ENCODE measurements at places on chromosomes 4 and X.
A peak's percentile ranks its signal among the peaks of the same experiment; 100 is the strongest.

DNA sequence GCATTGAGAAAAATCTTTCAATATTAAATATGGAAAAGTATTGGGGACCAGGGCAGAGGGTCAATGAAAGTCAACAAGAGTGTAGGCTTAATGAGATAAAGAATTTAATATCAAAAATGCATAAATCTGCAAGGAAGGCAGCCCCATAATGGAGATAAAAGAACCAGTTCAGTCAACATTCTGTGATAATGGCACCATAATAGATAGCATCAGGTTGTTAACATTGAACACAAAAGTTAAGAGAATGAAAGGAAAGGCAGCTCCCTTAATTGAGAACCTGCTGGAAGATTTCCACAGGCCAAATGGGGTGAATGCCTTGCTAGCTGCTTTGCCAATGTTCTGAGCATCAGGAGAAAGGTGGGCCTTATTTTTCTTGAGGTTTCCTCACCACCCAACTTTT, 60.4 kb upstream of the TMEM33 start:
- no peak for DNase-seq

DNA sequence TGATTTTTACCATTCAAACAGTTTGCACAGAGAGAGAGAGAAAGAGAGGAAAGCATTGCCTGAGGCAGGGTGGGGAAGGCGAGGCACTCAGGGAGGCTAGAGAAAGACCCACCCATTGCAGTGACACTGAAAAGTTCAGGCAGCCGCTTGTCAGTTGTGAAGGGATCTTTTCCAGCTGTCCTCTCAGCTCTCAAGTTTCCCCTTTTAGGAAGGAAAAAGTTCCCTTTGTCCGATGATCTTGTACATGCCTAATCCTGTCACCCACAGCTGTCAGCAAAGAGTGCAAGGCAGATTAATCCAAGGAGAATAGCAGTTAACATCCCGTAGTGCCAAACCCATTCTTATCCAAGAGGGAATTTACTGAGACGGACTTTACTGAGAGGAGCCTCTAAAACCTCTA, 255.0 kb downstream of the MAGEB5 start:
- DNase-seq = peak; percentile 10

DNA sequence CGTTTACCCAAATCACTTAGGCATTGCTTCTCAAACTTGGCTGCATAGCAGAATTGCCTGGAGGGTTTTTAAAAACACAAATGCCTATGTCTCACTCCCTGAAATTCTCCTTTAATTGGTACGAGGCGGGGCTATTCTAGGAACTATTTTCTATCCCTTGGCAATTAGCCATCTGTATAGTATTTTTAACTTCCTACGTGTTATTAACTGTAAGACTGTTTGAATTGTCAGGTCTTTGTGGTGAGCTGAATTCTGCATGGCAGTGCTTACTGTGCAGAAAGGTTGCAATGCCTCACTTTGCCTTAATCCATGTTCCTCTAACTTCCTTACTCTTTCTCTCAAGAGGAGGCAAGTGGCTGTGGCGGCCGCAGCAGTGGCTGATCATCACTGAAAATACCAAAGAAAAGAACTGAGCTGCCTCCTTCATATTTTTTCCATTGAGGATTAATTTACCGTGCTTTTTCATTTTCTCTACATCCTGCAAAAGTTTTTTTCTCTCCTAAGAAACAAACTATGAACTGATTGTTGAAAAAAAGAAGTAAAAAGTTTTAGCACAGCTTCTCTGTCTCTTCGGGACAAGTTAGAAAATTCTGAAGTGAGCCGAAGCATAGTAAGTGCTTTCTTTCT, at the start of gene SHROOM3:
Gene SHROOM3, plus strand, starts transcription at position 329 of the 627 bp plus-strand sequence. CDS start 824 bp downstream, outside the sequence.
- DNase-seq = peak; percentile 61

- no peak for DNase-seq
Measured at GRCh38 chrX:148933881-148934280, 433.5 kb downstream of the AFF2 start.

GRCh38 chr4:130238121-130238520, 1142.2 kb downstream of the C4orf33 start:
- DNase-seq = no peak

GRCh38 chrX:13756381-13756780, 21.8 kb downstream of the OFD1 start:
- DNase-seq = no peak

GRCh38 chrX:331151-331824, 12.7 kb upstream of the GTPBP6 start:
- peak; percentile 47 for DNase-seq

DNA sequence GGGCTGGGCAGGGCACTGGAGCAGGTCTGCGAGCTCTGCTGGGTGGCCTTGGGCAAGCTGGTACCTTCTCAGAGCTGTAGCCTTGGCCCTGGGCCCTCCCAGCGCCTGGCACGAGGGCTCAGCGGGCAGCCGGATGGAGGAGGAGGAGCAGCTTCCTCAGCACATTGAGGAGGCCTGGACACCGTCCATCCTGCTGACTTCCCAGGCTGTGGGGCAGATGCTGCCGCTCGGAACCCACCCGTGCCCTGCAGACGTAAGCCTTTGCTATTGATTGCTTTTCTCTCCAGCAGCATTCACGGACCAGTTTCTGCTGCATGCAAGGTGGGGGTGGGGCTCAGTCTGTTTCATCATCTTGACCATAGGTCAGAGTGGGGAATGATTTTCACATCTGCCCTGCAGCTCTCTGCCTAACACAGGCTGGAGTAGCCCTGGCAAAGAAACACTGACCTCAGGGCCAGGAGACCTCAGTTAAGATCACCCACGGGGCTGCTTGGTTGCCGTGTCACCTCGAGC, 80.7 kb upstream of the PSAPL1 start:
- DNase-seq = no peak

- no peak for DNase-seq
Measured at GRCh38 chr4:28636971-28637370, 1776.3 kb downstream of the STIM2 start.

GRCh38 chrX:28278251-28278650, 297.0 kb upstream of the DCAF8L1 start:
- no peak for DNase-seq

DNA sequence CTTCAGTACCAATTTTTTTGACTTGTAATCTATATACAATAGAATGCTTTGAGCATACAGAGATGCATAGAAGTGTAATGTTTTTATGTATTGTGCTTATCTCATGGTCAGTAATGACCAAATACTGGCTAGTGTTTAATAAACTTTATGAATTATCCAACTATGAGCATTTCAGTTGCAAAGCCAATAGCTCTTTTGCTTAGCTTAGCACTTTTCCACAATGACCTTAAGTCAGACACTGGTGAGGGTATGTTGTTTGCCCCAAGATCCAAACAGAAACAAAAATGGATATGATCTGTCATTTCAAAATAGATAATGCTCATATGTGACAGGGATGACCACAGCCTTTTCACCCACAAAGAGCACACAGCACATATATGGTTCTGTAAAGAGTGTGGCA, 393.0 kb downstream of the AFF2 start:
- no peak for DNase-seq

GRCh38 chr4:13294961-13295605, 189.1 kb downstream of the RAB28 start:
- no peak for DNase-seq

GRCh38 chrX:14607446-14607985, 78.2 kb downstream of the GLRA2 start:
- DNase-seq = no peak

DNA sequence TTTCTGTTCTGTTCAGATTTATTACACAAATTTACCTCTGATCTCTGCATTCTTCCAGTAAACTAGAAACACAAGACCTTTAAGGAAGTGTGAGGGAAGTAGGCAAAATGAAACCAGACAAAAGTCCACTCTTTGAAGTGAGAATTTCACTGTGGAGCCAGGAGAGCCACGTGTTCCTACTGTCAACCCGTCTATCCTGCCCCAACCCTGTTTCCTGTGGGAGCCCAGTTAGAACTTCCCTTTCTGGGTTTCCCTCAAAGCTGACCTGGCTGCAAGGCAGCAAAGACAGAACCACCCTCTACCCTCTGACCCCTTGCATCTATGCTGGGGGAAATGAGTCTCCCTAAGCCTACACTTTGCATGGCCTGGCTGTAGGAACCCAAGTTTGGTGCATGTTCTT, 40.0 kb downstream of the TMEM144 start:
- no peak for DNase-seq

DNA sequence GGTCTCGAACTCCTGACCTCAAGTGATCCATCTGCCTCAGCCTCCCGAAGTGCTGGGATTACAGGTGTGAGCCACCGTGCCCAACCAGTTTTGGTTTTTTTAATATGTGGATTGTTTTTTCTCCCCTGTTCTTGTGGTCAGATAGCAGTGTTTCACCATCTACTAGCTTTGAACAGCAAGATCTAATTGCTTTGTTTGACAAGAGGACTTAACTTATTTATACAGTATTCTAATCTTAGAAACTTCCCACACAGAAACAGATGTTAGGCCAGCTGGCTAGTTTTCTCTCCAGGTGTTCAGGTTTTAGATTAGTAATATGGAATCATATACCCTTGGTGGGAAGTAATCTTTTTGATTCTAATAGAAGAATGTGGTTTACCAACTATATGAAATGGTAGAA, 12.9 kb downstream of the ING2 start:
- no peak for DNase-seq

- DNase-seq = no peak
Measured at GRCh38 chr4:11878241-11878640, 449.5 kb upstream of the HS3ST1 start.

GRCh38 chrX:50863471-50863870, 47.1 kb upstream of the BMP15 start:
- DNase-seq = no peak

DNA sequence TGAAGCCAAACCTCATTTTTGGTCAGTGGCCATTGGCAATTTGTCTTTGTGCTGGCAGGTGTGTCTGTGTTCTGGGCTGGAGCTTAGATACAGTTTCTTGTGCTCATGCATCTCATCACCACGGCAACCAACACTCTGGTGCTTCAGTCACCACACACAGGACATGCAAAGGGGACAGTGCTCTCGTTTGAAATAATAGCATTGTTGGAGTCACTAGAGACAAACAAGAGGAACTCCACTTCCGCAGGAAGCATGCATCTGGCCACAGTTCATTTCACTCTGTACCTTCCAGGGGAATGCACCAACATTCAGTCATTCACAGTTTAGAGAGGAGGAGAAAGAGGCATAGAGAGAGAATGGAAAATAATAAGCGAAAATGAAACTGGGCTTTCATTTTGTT, 267.4 kb downstream of the ANK2 start:
- DNase-seq = peak; percentile 14

- DNase-seq = no peak
Measured at GRCh38 chrX:109511113-109511512, 25.5 kb upstream of the NXT2 start.

GRCh38 chr4:174255786-174256185, 27.7 kb downstream of the FBXO8 start:
- no peak for DNase-seq

- DNase-seq = no peak
Measured at GRCh38 chr4:86928400-86929255, 6.2 kb upstream of the AFF1 start.

Measured in neural progenitor cell (in vitro differentiated cells).